Myometrial cell (primary cell): ENCODE measurements at places on chromosomes 2 and 18. TPM values are rescaled to one million over a fixed set of nuclear protein-coding genes. Genes with fewer than 3 reads are reported as not detected.

Gene RPL37A
- 959 and 1,435 TPM in 2 replicates for total RNA-seq

Gene FOXD4L1
- total RNA-seq, result not detected in 2 replicates

Gene HRH4
- not detected in 2 replicates for total RNA-seq

Gene CFAP65
- total RNA-seq, result not detected in 2 replicates
